ENCODE measurements at places on chromosomes 1 and 21.
A peak's percentile ranks its signal among the peaks of the same experiment; 100 is the strongest.

GRCh38 chr1:54379555-54380289 lies 26.5 kb downstream of the SSBP3 start:
- DNase-seq: no peak
- no peak overlapping the region for H3K4me3 ChIP-seq
- no peaks in the 10 kb centered on the region for H3K27me3 ChIP-seq

DNA sequence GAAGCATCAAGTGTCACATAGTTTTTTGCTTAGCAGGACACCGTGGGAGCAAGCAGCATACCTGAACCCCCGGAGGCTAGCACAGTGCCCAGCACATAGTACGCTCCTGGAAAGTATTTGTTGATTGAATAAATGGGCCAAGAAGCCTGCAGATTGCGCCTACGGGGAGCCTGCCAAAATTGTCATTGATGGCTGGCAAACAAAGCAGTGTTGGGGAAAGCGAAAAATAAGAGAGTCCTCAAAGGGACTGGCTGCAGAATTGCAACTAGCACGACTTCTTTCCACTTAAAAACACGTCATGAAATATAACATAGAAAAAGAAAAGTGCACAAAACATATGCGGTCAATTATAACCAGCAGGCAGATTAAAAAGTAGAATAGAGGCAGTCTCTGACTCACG lies 125.2 kb upstream of the GALNT2 start:
- no peak overlapping the region for H3K27ac ChIP-seq
- DNase-seq: no peak
- peaks cover 8% of the 10 kb centered on the region for H3K27me3 ChIP-seq
- no peaks in the 10 kb centered on the region for H3K36me3 ChIP-seq

DNA sequence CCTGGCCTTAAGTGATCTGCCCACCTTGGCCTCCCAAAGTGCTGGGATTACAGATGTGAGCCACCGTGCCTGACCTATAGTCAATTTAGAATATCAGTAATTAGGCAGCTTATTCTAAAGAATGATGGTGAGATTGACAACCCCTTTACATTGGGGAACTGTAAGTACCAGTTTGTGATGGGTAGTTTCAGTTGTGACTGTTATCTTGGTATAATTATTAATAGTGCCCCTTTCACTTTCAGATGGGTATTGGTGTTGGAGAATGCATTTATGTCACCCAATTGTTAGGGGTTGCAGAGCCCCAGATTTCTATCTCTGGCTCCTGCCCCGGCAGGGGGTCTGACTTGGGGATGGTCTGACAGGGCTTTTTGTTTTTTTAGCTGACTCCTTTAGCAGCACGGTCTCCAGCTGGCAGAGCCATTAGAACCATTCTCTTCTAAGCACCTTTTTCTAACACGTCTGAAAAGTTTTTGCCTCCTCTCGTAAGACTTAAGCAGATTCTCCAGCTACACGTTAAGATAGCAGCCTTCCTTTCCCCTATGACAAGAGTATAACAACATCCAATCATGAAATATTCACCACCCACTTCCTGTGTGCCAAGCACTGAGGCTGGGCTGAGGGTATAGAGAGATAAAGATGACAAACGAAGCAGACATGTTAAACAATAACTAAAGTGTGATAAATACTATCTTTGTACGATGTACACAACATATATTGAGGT lies 157.8 kb downstream of the SDCCAG8 start:
- peaks cover 7% of the 10 kb centered on the region for H3K4me1 ChIP-seq
- H3K36me3 ChIP-seq: peaks cover 20% of the 10 kb centered on the region
- H3K27ac ChIP-seq: no peak overlapping the region
- no peak overlapping the region for H3K4me3 ChIP-seq

DNA sequence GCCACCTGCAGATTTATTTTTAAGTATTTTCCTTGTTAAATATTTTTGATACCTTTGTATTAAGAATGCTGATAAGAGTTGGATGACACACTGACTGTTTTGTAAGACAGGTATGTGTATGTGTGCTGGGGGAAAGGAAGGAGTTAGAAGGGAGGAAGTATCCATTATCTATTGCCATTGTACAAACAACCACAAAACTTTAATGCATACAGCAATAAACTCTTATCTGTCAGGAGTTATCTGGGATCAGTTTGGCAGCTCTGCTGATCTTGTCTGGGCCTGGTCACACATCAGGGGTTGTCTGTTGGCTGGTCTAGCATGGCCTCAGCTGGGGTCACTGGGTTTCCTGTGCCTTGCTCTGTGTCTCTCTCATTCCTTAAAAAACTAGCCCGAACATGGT lies 423.9 kb upstream of the USP24 start:
- H3K27me3 ChIP-seq: peaks cover 16% of the 10 kb centered on the region
- H3K4me1 ChIP-seq: peaks cover 4% of the 10 kb centered on the region
- H3K27ac ChIP-seq: no peak overlapping the region
- DNase-seq: no peak

GRCh38 chr21:35416866-35417489 lies 367.9 kb upstream of the RUNX1 start:
- H3K4me3 ChIP-seq: no peak overlapping the region
- peaks cover 13% of the 10 kb centered on the region for H3K27me3 ChIP-seq
- H3K27ac ChIP-seq: no peak overlapping the region
- H3K36me3 ChIP-seq: no peaks in the 10 kb centered on the region
- no peaks in the 10 kb centered on the region for H3K4me1 ChIP-seq

DNA sequence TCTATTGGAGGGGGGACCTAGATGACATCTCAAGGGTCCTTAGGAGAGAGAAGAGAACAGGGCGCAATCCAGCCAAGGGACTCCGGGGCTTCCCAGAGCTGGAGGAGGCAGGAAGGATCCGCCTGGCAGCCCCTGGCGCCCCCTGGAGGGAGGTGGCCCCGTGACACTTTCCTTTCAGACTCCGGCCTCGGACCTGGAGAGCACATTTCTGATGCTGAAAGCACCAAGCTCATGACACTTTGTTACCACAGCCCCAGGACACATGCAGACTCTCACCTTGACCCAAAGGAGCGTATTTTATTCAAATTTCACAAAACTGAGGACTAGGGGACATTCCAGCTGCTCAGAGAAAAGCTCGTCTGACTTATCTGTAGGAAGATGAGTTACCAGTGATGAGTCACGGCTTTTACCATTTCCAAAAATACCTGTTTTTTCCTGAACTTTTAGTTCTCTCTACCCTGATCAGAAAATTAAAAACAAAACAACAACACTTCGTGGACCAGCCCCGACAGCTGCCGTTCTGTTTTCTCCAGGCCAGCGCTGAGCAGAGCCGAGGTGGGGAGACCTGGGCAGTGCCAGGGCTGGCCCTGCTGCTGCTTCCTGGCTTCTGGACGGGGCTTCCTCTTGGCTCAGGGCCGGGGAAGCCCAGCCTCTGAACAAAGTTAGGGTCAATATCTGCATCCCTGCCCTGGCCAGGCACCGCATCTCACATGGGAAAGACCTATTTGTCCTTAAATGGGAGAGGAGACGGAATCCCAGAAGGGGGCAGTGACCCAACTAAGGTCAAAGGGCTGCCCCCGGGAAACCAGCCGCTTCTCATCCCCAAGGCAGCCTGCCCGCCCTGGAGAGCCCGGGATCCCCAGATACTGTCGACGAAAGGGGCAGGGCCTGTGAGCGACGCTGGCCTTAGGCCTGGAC lies 21.6 kb upstream of the POFUT2 start:
- no peak overlapping the region for H3K27ac ChIP-seq
- H3K36me3 ChIP-seq: peaks cover 2% of the 10 kb centered on the region
- no peaks in the 10 kb centered on the region for H3K4me1 ChIP-seq
- no peak for DNase-seq

DNA sequence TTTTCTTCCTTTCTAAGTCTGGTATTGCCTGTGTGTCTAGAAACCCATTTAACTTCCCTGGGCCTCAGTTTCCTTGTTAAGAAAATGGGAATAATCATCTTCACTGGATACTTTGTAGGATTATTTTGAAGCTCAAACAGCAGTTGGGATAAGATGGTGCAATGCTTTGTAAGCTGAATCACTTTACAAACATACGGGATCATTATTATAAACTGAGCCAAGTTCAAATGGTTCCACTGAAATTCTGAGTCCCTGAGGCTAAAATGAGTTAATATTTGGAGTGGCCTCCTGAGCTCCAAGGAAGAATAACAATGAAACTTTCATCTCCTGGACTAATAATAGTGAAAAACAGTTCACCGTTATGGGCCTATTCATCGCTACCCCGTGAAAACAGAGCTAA lies 388.0 kb downstream of the PLPP3 start:
- H3K4me1 ChIP-seq: no peaks in the 10 kb centered on the region
- H3K4me3 ChIP-seq: no peak overlapping the region
- H3K27me3 ChIP-seq: peaks cover 5% of the 10 kb centered on the region
- no peak overlapping the region for H3K27ac ChIP-seq

- H3K27me3 ChIP-seq: peaks cover 2% of the 10 kb centered on the region
- no peak overlapping the region for H3K4me3 ChIP-seq
- H3K36me3 ChIP-seq: peaks cover 4% of the 10 kb centered on the region
- no peak overlapping the region for H3K27ac ChIP-seq
- no peaks in the 10 kb centered on the region for H3K4me1 ChIP-seq
Observed at GRCh38 chr1:231931846-231932454, 305.4 kb downstream of the DISC1 start.

- no peaks in the 10 kb centered on the region for H3K36me3 ChIP-seq
- peaks cover 2% of the 10 kb centered on the region for H3K27me3 ChIP-seq
- no peak overlapping the region for H3K4me3 ChIP-seq
- no peaks in the 10 kb centered on the region for H3K4me1 ChIP-seq
- no peak overlapping the region for H3K27ac ChIP-seq
- no peak for DNase-seq
Observed at GRCh38 chr1:116453481-116453880, 80.4 kb downstream of the ATP1A1 start.

- H3K4me1 ChIP-seq: no peaks in the 10 kb centered on the region
- no peak for DNase-seq
- no peak overlapping the region for H3K27ac ChIP-seq
- H3K4me3 ChIP-seq: no peak overlapping the region
- H3K36me3 ChIP-seq: no peaks in the 10 kb centered on the region
Observed at GRCh38 chr1:20265250-20265649, 25.4 kb upstream of the VWA5B1 start.

DNA sequence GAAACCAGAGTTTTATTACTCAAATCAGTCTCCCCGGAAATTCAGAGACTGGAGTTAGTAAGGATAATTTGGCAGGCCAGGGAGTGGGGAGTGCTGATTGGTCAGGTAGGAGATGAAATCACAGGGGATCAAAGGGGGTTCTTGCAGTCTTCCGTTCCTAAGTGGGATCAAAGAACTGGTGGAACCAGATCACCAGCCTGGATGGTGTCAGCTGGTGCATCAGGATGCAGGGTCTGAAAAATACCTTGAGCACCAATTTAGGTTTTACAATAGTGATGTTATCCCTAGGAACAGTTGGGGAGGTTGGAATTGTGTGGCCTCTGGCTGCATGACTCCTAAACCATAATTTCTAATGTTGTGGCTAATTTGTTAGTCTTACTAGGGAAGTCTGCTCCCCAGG lies 1.4 kb upstream of the CD101 start:
- H3K27ac ChIP-seq: peak overlapping the region; percentile 64
- H3K27me3 ChIP-seq: no peaks in the 10 kb centered on the region
- DNase-seq: no peak
- H3K4me1 ChIP-seq: peaks cover 18% of the 10 kb centered on the region

DNA sequence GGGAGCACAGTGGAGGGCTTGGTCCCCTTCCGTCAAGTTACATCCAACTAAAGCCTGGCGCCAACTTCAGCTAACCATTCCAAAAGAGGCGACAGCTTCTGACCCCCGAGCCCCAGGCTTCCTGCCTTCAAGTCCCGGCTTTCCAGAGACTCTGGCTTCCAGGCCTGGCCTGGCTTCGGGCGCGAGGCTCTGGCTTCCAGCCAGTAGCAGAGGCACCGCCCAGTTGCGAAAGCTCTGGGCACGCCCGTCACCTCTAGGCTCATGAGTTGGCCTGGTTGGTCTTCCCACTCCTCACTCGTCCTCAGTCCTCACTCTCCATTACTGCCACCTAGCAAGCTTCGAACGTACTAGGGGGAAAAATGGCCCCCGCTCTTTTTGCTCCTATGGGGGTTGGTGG lies 30.0 kb upstream of the C1orf185 start:
- H3K4me1 ChIP-seq: no peaks in the 10 kb centered on the region
- no peak overlapping the region for H3K27ac ChIP-seq
- H3K27me3 ChIP-seq: peaks cover 19% of the 10 kb centered on the region
- no peak for DNase-seq
- no peak overlapping the region for H3K4me3 ChIP-seq
- H3K36me3 ChIP-seq: no peaks in the 10 kb centered on the region

- H3K4me1 ChIP-seq: peaks cover 20% of the 10 kb centered on the region
- no peak for DNase-seq
- peaks cover 17% of the 10 kb centered on the region for H3K27me3 ChIP-seq
- no peaks in the 10 kb centered on the region for H3K36me3 ChIP-seq
Observed at GRCh38 chr1:78044796-78045562, 787 bp upstream of the GIPC2 start.

- peak overlapping the region; percentile 18 for H3K4me3 ChIP-seq
- no peaks in the 10 kb centered on the region for H3K36me3 ChIP-seq
- peaks cover 2% of the 10 kb centered on the region for H3K27me3 ChIP-seq
- no peak overlapping the region for H3K27ac ChIP-seq
- DNase-seq: no peak
Observed at GRCh38 chr1:104932949-104933679, 1183.4 kb downstream of the AMY1C start.

DNA sequence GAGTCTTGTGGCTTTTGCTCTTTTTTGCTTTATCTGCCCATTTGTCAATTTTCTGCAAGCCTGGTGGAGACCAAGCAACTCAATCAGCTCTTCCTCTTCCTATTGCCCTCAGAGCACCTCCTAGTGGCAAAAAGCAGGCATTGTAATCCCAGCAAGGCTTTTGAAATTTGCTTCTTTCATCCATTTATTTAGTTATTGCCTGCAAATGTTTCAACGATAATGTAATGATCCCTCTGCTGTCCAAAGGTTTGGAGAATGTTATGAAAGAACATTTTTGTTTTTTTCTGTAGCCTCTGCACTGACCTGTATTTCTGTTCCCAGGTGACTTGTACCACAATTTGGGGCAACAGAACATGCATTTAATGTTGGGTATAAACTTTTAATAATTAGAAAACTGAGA lies 127.8 kb downstream of the GABPA start:
- no peak overlapping the region for H3K27ac ChIP-seq
- H3K4me3 ChIP-seq: no peak overlapping the region
- no peak for DNase-seq
- no peaks in the 10 kb centered on the region for H3K36me3 ChIP-seq

GRCh38 chr1:229759037-229759435 lies 133.0 kb downstream of the URB2 start:
- no peak overlapping the region for H3K4me3 ChIP-seq
- H3K27ac ChIP-seq: no peak overlapping the region
- no peaks in the 10 kb centered on the region for H3K27me3 ChIP-seq
- no peak for DNase-seq

- H3K27me3 ChIP-seq: peaks cover 12% of the 10 kb centered on the region
- H3K4me3 ChIP-seq: peak overlapping the region; percentile 39
- peaks cover 20% of the 10 kb centered on the region for H3K4me1 ChIP-seq
- no peak overlapping the region for H3K27ac ChIP-seq
- peaks cover 1% of the 10 kb centered on the region for H3K36me3 ChIP-seq
Observed at GRCh38 chr1:204285436-204286305, 71.9 kb upstream of the GOLT1A start.

All from memory B cell (primary cell).